NCI-H2029 (cell line): ENCODE measurements at places on chromosomes 6 and 20.

DNA sequence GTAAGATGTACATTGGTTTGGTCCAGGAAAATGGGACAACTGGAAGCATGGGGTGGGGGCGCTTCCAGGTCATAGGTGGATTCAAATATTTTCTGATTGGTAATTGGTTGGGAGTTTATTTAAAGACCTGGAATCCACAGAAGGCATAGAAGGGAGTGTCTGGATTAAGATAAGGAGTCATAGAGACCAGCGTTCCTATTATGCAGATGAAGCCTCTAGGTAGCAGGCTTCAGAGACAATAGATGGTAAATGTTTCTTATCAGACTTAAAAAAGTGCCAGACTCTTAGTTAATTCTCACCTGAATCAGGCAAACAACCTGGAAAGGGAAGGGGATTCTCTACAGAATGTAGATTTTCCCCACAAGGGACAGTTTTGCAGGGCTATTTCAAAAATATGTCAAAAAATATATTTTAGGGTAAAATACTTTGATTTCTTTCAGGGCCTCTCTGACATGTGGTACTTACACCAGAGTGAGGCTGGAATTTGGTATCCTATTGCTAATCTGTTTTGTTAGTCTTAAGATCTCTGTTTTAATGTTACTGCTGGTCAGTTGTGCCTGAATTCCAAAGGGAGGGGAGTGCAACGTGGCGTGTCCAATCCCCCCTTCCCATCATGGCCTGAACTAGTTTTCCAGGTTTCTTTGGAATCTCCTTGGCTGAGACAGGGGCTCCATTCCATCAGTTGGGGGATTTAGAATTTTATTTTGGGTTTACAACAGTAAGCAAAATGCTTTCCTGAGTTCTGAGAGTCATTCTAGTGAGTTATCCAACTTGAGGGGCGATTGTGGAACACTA is 25.1 kb downstream of the PIGT start:
- no peak for DNase-seq

DNA sequence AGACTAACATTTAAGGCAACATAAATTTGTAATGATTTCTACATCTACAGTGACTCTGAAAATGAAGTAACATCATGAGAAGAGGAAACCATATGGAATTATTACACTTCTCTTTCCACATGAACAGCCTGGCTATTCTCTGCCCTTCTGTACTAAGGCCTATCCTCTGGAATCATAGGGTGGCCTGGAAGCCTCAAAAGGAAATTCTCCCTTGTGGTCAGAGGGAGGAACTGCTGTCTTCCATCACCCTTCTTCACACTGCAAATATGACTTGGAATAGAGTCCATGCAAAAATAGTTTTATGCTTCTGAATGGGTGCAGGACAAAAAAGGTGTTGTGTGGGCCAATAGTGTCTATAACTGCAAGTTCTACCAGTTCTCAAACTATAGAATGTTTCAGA is 44.6 kb upstream of the SH3BGRL2 start:
- DNase-seq, result peak; percentile 6

DNA sequence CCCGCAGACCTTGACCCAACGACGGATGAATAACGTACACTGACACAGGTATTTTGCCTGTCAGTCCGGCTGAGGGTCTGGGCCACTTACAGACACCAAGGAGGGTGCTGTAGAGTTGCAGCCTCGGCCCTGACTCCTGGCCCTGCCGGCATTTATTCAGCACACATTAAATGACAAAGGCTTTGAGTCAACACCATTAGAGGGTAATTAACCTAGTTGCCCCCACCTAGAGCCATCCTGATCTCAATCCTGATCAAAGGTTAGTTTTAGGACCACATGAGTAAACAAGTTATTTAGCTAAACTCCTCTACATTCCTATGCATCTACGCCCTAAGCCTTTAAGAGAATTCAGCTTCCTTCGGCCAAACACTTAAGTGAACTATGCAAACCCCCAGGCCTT is 11.9 kb upstream of the PM20D2 start:
- no peak for DNase-seq

- peak; percentile 12 for DNase-seq
Observed at GRCh38 chr6:139433631-139434419, 59.4 kb upstream of the CITED2 start.

GRCh38 chr6:81766482-81767069 is 14.1 kb upstream of the TENT5A start:
- peak; percentile 32 for DNase-seq

DNA sequence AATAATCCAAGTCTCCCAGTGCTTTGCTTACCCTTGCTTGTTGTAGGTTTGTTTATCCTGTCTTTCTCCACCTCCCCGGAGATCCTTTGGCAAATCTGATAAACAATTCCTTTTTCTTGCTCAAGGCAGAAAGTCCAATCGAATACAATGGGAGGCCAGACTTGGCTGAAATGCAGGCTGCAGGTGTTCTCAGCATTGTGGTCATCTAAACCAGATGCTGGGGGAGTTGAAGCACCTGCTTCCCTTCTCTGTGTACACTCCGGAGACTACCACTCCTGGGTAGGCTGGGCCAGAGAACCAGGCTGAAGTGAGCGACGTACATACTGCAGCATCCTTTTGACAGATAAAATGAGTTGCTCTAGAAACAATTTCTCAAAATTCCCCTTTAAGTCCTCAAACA is 82.6 kb upstream of the PREP start:
- DNase-seq, result peak; percentile 54
